ENCODE measurements at places on chromosomes 2 and 18. TPM values are rescaled to one million over a fixed set of nuclear protein-coding genes. Genes with fewer than 3 reads are reported as not detected.

- DNase-seq: peak; percentile 6
- no peaks in the 10 kb centered on the region for H3K4me1 ChIP-seq
- no peaks in the 10 kb centered on the region for H3K27me3 ChIP-seq
- no peaks in the 10 kb centered on the region for H3K36me3 ChIP-seq
- no peak overlapping the region for H3K4me3 ChIP-seq
These were observed 81.8 kb downstream of the INO80D start for GRCh38 chr2:206004004-206004693.

Gene SLC66A2
- 44.9 TPM for total RNA-seq

DNA sequence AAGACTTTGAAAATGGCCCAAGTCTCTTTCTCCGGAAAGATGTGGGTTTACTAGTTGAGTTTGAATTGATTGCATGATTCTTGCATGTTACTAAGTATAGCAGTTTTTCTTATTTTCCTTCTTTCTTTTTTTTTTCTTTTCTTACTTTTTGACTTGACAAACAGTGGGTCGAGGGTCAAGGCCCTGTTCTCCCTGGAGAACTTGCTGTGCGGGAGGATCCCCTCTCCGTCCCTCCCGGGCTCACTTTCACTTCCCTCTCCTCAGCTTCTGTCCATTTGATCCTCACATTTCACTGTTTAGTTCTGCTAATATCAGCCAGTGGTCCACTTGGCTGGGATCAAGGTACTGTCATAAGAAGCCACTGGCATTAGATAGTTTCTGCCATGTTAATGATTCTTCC is 767.4 kb downstream of the TDRD15 start:
- no peak overlapping the region for H3K27ac ChIP-seq
- H3K27me3 ChIP-seq: no peaks in the 10 kb centered on the region
- no peaks in the 10 kb centered on the region for H3K36me3 ChIP-seq
- no peak overlapping the region for H3K4me3 ChIP-seq
- DNase-seq: no peak

- no peak overlapping the region for H3K27ac ChIP-seq
- no peak for DNase-seq
- H3K4me3 ChIP-seq: no peak overlapping the region
- no peaks in the 10 kb centered on the region for H3K36me3 ChIP-seq
- H3K27me3 ChIP-seq: no peaks in the 10 kb centered on the region
These were observed 692.7 kb downstream of the SOCS6 start for GRCh38 chr18:70981400-70982140.

DNA sequence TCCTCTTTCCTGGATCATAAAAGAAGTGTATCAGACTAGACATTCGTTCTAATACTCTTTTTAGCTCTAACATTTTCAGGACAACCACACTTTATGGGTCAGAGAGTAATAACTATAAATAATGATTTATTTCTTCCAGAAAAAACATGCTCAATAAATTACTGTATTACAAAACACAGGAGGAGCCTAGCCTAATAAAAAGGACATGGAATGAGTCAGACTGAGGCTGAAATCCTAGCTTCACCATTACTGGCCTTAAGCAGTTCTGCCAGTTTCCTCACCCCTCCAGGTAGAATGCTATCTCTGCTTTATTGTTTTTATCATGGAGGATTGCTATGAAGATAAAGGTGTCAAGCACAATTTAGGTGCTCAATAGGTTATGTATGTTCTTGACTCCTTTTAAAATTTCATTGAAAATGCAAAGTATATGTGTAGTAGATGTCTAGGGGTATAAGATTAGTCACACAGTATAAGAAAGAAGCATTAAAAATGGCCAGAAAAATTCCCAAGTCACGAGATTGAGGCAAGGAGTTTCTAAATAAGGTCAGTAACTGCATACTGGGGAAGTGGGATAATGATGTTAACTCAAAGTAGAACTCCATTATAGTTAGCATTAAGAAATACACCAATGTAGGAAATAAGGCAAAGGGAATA is 105.5 kb upstream of the NEUROD1 start:
- H3K27me3 ChIP-seq: no peaks in the 10 kb centered on the region
- H3K36me3 ChIP-seq: no peaks in the 10 kb centered on the region
- H3K4me1 ChIP-seq: peaks cover 100% of the 10 kb centered on the region
- peak overlapping the region; percentile 92 for H3K27ac ChIP-seq
- peak; percentile 78 for DNase-seq

Gene REG3A
- not detected for total RNA-seq

- H3K27ac ChIP-seq: no peak overlapping the region
- no peaks in the 10 kb centered on the region for H3K27me3 ChIP-seq
- DNase-seq: no peak
- H3K4me1 ChIP-seq: peaks cover 12% of the 10 kb centered on the region
- H3K36me3 ChIP-seq: no peaks in the 10 kb centered on the region
These were observed 4.6 kb downstream of the NEU2 start for GRCh38 chr2:233037078-233037477.

DNA sequence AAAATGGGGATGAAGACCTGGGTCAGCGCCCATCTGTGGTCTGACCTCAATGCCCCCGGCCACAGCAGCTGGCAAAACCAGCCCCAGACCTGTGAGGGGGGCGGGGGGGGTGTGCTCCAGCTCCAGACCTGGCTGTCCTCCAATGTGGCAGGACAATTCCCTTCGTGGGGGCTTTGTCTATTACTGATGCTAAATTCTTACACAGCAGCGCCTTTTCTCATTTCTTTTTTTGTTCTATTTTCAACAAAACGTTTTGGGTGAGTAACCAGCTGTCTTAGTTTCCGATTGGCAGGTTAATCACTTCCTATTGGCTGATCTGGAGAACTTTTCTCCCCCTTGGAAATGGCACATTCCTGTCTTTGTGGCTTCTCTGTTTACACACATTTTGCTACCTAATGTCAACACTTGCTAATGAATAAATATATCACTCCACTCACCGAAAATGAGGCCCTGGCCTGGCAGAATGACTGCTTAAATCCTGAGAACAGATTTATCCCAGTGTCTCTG is 4.4 kb downstream of the SMAD7 start:
- H3K27ac ChIP-seq: no peak overlapping the region
- H3K27me3 ChIP-seq: peaks cover 28% of the 10 kb centered on the region
- peaks cover 99% of the 10 kb centered on the region for H3K4me1 ChIP-seq

Gene RBKS
- 2.4 TPM for total RNA-seq

Gene CRYGC
- total RNA-seq: not detected

Gene MC4R
- not detected for total RNA-seq

DNA sequence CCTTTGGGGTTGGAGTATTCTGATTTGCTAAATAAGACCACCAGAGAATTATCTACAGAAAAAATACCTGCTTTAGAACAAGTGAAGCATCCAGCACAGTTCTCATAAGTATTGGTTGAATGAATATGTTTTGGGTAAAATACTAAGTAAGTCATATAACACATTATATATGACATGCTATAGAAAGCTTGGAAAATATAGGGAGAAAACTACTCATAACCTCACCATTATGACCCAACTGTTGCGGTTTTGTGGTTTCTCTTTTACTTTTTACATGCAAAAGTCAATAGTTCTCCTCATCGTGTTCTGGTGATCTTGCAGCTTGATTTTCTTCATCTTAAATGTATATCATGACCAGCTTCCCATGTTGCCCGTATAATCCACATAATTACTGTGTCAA is 66.2 kb downstream of the DIPK1C start:
- H3K27ac ChIP-seq: no peak overlapping the region
- no peaks in the 10 kb centered on the region for H3K4me1 ChIP-seq
- DNase-seq: no peak
- H3K27me3 ChIP-seq: peaks cover 31% of the 10 kb centered on the region
- H3K4me3 ChIP-seq: no peak overlapping the region

DNA sequence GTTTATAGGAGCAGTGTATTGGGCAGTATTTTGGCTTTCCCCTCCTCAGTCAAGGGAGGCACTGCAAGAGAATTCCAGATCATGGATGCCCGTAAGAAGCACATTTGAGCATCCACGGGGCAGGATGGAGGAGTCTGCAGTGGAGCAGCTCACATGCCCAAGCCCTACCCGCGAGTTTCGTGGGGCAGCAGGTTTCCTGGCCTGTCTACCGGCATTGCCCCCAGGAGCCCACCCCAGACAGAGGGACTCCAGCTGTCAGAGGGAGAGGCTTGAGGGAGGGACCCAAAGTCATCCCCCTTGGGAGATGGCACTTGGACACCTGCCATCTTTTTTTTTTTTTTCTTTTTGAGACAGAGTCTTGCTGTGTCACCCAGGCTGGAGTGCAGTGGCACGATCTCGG is 31.3 kb downstream of the TMEM177 start:
- DNase-seq: no peak
- no peaks in the 10 kb centered on the region for H3K4me1 ChIP-seq
- H3K4me3 ChIP-seq: no peak overlapping the region
- H3K27me3 ChIP-seq: no peaks in the 10 kb centered on the region

- no peaks in the 10 kb centered on the region for H3K4me1 ChIP-seq
- no peak for DNase-seq
- H3K27ac ChIP-seq: no peak overlapping the region
- no peak overlapping the region for H3K4me3 ChIP-seq
- H3K27me3 ChIP-seq: no peaks in the 10 kb centered on the region
These were observed 182.3 kb downstream of the MYT1L start for GRCh38 chr2:2148776-2149175.

Gene SP140
- 2.6 TPM for total RNA-seq

GRCh38 chr2:85012431-85012830 is 41.5 kb downstream of the KCMF1 start:
- DNase-seq: no peak
- H3K4me1 ChIP-seq: peaks cover 30% of the 10 kb centered on the region

DNA sequence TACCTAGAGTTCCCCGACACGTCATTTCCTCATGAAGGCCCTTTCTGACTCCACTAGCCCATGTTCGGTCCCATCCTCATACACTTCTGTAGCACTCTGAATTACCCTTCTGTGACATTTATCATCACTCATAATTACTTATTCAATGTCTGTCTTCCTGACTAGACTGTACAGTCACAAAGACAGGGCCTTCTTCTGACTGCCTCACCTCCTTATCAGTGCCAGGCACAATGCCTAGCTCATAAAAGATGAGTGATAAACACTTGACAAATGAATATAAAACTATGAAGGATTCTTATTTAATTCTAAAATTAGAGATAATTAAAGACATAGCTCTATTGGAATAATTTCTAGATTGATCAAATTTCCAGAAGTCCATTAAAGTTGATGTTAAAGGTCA is 1.4 kb upstream of the UBXN4 start:
- no peak overlapping the region for H3K27ac ChIP-seq
- H3K4me1 ChIP-seq: peaks cover 15% of the 10 kb centered on the region
- H3K36me3 ChIP-seq: no peaks in the 10 kb centered on the region

GRCh38 chr2:146820672-146821071 is 1024.2 kb upstream of the ACVR2A start:
- no peak overlapping the region for H3K27ac ChIP-seq
- DNase-seq: no peak
- no peaks in the 10 kb centered on the region for H3K36me3 ChIP-seq
- H3K4me1 ChIP-seq: peaks cover 3% of the 10 kb centered on the region
- H3K4me3 ChIP-seq: peak overlapping the region; percentile 22
- H3K27me3 ChIP-seq: no peaks in the 10 kb centered on the region

- no peak overlapping the region for H3K27ac ChIP-seq
- H3K4me3 ChIP-seq: no peak overlapping the region
- H3K27me3 ChIP-seq: no peaks in the 10 kb centered on the region
- no peak for DNase-seq
These were observed 370.1 kb downstream of the FBXO15 start for GRCh38 chr18:73777356-73778031.

DNA sequence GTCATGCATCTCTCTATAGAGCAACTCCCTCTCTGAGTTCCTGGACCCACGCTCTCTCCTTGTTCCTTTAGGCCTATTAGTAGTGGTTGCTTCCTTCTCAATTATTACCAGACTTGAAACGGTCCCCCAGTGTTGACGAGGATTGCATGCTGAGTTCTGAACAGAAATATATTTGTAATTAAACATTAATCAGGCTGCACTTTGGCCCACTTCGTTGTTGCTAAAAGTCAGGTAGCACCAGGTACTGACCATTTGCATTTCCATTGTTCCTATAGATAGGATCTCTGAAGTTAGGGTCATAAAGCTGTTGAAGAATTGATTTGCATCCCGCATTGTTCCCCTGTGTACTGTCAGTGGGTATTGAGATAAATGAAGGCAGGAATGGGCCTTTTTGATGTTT is 36.9 kb upstream of the TTR start:
- no peak for DNase-seq
- no peaks in the 10 kb centered on the region for H3K27me3 ChIP-seq

GRCh38 chr18:3692691-3693090 is 242.7 kb downstream of the TGIF1 start:
- H3K27me3 ChIP-seq: no peaks in the 10 kb centered on the region
- H3K4me1 ChIP-seq: peaks cover 16% of the 10 kb centered on the region
- no peak overlapping the region for H3K4me3 ChIP-seq

DNA sequence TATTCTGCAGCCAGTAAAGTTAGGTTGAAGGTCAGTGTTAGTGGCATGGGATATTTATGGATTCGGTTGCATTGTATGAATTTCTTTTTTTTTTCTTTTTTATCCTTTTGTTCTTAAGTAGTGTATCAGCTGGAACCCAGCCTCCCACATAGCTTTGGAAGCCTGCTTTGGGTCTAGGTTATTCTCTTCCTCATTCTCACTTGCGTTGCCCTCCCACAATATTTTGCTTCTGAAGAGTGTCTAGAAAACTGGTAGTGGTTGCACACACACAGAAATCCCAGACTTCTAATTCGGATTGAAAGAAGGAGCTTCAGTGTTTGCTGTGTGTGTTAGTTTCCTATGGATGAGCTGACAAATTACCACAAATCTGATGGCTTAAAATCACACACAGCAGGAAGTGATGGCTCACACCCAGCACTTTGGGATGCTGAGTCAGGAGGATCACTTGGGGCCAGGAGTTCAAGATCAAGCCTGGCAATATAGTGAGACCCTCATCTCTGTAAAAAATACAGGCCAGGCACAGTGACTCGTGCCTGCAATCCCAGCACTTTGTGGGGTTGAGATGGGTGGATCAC is 104.8 kb downstream of the ARL4C start:
- DNase-seq: no peak
- no peaks in the 10 kb centered on the region for H3K27me3 ChIP-seq
- H3K4me3 ChIP-seq: no peak overlapping the region
- H3K27ac ChIP-seq: no peak overlapping the region
- no peaks in the 10 kb centered on the region for H3K4me1 ChIP-seq

Gene PARD3B
- 2.0 TPM for total RNA-seq

Gene RFTN2
- total RNA-seq: not detected

Gene FAM110C
- 20.3 TPM for total RNA-seq

DNA sequence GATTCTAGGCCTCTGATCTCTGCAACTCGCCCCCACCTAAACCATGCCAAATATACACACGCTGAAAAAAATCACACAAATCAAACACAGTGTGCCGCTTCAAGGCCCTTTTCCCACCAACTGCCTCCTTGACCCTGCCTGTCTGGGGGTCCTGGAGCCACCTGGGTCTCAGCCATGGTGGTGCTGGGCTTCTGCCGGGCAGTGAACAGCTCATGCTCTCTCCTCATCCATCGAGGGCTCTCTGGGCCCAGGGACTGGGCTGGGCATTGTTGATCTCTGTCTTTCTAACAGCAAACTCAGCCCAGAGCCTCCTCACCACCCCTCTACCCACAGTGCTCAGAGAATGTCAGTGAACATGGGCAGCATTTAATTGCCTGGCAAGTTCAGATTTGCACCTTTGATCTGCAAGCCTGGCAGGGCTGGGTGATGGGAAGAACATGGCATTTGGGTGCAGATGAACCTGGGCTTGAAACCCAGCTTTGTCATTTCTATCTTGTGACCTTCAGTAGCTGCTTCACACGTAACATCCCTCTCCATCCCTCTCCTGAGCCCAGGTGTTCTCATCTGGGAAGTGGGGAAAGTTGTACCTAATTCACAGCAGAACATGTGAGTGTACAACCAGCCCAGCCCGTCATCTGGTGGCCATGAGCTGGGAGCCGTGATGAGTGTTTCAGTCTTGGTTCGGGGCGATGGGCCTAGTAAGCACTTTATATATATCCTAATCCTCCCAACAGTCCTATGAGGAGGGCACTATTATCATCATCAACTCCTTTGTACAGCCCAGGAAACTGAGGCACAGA is 46.1 kb downstream of the SDC1 start:
- no peak overlapping the region for H3K4me3 ChIP-seq
- no peak for DNase-seq
- no peaks in the 10 kb centered on the region for H3K36me3 ChIP-seq
- H3K27ac ChIP-seq: no peak overlapping the region
